ENCODE measurements at places on chromosomes 2 and 18.

DNA sequence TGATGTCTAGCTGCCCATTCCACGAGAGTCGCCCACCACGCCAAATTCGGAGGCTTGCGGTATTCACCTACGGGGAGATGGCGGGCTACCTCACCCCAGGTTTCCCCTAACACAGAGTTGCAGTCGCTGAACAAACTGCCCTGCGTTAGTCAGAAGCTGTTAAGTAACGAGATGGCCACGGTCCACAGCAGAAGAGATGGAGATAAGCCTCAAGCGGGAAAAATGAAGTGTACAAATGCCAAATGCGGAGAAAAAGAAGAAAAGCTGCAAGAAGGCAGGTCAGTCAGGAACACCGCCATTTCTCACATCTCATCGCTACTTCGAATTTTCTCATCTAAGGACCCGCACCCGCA lies 425 bp downstream of the ASB3 start:
- DNase-seq = no peak

GRCh38 chr2:162126111-162126519 lies 25.9 kb downstream of the GCG start:
- DNase-seq = no peak

- no peak for DNase-seq
Measured at GRCh38 chr2:3349211-3349693, 28.4 kb downstream of the EIPR1 start.

GRCh38 chr2:36960005-36960675 lies 6.2 kb downstream of the STRN start:
- DNase-seq = no peak

DNA sequence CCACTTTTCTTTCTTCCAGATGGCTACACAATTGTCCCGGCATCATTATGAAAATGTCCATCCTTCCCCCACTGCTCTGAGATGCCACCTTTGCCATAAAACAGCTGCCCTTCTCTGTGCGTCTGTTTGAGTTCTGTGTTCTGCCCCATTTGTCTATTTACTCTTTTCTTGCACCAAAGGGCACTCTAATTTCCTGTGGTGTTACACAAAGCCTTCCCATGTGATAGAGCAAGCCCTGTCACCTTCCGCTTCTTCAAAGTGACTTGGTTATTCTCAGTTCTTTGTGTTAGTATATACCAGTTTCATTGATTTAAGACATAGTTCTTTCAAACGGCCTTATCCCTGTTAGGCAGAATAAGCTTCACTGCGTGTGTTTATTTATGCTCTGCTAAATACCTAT lies 84.1 kb downstream of the FBXO15 start:
- DNase-seq = no peak

DNA sequence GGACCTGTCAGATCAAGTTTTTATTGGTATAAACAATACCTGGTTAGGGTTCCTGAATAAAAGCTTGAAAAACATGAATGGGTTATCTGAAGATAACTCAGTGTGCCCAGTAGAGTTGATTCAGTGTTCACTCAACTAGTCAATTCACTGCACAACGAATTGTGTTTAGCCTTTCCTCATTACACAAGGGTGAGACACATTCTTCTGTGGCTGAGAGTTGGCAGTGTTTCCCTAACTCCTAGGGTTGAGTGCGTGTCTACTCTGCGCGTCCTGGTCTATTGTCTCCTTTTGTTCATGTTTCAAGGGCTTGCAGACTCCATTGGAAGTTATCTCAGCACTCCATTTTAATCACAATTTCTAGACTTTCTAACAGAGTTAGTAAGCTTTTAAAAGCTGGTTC lies 32.8 kb upstream of the TMEM178A start:
- no peak for DNase-seq

All from GM12892 (cell line).